NCI-H774 (cell line): ENCODE measurements at places on chromosomes 11 and 22.

DNA sequence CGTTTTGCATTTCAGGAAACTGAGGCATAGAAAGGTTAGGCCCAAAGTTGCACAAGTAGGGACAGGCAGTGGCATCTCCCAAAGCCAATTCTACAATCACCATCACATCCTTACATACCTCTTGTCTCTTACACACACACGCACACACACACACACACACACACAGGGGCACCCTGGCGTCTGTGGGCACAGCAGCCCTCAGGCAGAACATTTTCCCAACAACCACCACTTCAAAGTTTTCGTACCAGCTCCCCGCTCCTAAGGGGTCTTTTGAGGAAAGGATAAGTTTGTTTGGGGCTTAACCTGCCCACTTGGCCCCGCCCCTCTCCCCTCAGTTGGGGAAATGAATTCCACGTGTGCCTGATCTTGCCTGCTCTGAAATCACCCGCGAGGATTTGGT is 14.7 kb upstream of the LRRC32 start:
- DNase-seq: no peak

- no peak for DNase-seq
Measured at GRCh38 chr11:100546714-100547113, 140.4 kb upstream of the ARHGAP42 start.

- no peak for DNase-seq
Measured at GRCh38 chr11:269146-269890, 8.9 kb upstream of the NLRP6 start.

- DNase-seq: no peak
Measured at GRCh38 chr22:19862619-19863246, 8.1 kb upstream of the GNB1L start.

DNA sequence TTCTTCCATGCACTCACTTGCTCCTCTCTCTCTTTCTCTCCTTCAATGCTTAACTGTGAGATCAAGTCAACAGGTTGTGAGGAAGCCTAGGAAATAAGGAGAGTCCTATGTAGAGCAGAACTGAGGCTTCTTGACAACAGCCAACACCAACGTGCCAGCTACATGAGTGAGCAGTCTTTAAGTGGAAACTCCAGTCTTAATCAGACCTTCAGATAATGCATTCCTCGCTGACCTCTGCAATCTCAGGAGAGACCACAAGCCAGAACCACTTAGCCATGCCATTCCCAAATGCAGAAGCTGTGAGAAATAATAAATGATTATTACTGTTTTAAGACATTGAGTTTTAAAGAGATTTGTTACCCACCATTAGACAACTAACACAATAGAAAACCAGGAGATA is 6.1 kb upstream of the TEAD1 start:
- DNase-seq: no peak

- DNase-seq: peak; percentile 3
Measured at GRCh38 chr11:57476047-57476756, 15.9 kb downstream of the RTN4RL2 start.

DNA sequence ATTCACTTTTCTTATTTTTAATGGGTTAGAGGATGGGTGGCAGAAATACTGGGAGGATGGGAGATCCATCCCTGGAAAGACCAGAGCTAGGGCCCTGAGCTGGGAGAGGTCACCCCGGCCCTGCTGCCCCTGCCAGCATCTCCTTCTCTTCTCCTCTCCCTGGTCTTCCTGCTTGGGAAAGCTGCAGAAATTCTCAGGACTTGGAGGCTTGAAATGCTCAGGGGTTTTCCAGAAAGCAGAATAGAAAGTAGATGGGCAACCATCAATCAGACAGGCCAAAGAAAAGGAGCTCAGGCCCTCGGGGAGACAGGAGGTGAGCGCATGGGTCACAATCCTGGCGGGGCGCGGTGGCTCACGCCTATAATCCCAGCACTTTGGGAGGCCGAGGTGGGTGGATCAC is 1.5 kb downstream of the APOBEC3H start:
- no peak for DNase-seq

DNA sequence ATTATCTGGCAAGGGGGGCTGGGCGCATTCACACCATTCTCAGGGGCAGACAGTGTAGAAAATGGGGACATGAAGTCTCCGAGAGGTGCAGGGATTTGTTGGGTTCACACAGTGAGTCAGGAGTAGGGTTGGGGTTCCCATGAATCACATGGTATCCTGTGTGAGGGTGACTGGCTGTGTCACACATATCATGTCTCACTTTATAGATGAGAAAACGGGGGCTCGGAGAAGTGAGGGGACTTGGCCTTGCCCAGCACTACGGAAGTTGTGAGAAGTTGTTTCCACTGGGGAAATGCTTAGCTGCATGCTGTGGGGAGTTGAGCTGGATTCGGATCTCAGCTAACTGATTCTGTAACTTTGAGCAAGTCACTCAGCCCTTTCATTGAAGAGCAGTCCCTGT is 4.2 kb downstream of the GAL3ST3 start:
- DNase-seq: no peak

DNA sequence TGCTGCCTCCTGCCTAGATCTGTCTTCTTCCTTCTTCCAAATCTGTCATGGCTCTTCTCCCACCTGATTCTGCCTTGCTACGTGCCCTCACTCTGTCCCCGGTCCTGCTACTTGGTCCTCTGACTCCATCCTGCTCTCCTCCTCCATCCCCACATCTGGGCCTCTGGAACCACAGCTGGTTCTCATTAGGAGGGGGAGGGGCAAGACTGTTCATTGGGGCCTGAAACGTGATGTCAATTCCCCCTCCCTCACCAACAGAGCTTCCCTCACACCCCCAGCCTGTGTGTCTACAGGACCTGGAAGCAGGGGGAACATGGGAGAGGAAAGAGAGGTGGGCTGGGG is 9.1 kb downstream of the DCHS1 start:
- DNase-seq: no peak

GRCh38 chr11:72451831-72452376 is 17.6 kb upstream of the CLPB start:
- no peak for DNase-seq

- DNase-seq: no peak
Measured at GRCh38 chr11:2674658-2675131, 25.1 kb downstream of the KCNQ1OT1 start.

DNA sequence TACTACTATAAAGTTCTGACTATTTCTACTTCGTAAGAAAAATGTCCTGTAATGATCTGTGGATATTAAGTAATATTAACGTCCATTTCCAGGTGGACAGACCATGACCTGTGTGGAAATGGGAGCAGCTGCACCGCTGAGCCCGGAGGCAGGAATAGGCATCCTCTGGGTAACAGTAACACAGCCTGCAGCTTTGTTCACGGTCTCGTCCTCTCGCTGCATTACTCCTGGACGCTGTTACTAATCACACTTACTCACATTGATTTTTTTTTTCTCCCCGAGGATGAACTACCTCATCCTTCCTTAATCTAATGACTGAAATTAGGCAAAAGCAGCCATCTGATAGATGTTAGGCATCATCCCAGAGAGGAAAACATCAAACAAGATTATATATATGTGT is 345.7 kb upstream of the NARS2 start:
- DNase-seq: no peak

DNA sequence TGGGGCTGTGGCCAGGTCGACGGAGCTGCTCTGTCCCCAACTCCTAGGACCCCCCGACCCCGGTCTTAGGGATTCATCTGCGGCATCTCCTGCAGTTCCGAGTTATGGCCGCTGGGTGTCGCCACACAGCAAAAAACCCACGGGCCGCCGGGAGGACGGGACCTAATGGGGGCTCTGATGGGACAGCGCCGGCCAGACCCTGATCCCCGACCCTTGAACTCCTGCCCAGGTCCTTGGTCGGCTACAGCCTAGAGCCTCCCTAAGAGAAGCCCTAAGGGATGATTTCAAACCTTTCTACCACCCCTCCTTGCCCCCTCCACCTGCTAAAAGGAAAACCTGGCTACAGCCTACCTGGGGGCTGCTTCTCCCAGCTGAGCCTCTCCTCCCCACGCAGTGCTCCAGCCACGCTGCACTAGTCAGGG is 30.8 kb upstream of the LRRC10B start:
- peak; percentile 27 for DNase-seq

DNA sequence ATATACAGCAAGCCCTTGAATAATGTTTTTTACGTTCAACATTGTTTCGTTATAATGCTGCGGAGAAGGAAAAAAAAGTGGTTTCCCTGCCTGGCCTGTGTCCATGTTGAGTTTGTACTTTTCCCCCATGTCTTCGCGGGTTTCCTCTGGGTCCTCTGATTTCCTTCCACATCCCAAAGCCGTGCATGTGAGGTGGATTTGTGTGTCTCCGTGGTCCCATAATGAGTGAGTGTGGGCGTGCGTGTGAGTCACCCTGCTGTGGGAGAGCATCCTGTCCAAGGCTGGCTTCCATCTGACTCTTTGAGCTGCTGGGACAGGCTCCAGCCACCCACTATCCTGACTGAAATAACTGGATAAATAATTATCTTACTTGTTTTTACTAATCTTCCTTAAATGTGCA is 29.6 kb upstream of the SNX19 start:
- no peak for DNase-seq

DNA sequence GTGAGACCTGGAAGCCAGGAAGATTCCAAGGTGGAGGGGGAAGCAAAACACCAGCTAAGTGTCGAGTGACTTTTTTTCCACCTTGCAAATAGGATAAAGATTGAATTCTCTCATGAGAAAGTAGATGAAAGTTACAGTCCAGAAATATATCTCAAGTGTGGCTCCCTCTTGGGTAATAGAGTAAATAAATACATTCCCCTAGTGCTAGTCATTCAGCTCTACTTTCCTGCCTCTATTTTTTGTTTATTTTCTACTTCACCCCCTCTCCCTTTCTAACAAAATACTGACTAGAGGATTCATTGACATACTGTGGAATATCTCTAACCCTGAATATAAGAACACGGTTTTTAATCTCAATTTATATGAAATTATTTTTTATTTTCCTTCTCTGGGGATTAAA is 19.2 kb upstream of the OOSP4B start:
- DNase-seq: no peak

DNA sequence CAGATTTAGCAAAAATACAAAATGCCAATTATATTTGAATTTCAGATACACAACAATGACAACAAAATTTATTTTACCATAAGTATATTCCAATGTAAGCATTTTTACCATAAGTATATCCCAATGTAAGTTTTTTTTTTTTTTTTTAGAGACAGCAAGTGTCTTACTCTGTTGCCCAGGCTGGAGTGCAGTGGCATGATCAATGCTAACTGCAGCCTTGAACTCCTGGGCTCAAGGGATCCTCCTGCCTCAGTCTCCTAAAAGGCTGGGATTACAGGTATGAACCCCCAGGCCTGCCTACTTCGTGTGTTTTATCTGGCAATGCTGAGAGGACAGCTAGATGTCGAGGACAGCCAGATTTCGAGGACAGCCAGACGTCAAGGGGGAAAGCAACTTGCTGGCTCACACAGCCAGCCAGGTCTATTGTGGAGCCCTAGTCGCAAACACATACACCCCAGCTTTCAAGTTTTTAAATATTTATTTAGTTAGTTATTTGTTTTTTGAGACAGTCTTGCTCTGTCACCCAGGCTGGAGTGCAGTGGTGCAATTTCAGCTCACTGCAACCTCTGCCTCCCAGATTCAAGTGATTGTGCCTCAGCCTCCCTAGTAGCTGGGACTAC is 1.1 kb upstream of the SERPING1 start:
- no peak for DNase-seq

DNA sequence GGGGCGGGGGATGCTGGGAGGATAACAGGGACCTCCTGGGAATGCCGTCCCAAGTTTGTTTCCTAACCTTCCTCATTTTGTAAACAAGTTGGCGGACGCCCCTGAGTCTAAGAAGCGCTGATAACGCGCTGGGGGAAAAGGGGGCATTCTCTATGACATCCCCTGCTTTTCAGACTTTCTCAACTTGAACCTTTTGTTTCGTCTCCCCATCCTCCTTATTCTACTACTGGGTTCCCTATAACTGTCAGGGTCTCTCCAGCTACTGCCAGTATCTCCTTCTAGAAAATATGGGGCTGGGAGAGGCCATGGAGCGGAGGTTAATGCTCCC is 654 bp downstream of the TMEM86A start:
- no peak for DNase-seq

DNA sequence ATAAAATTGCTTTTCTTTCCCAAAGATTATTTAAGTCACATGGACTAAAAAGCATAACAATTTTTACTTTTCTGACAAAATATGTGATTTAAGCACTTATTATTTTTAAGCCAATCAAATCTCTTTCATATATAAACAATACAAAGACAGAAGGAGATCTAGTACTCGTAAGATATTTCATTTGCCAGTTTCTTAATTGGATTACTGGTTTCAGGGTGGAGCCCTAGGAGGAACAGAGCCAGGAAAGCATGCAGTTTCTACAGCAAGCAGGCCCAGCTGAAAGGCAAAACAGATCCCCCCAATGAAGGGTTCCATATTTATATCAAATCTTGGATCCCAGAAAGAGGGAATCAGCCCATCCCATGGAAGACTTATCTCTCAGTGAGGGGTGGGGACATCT is 177.0 kb downstream of the KIF18A start:
- DNase-seq: no peak

DNA sequence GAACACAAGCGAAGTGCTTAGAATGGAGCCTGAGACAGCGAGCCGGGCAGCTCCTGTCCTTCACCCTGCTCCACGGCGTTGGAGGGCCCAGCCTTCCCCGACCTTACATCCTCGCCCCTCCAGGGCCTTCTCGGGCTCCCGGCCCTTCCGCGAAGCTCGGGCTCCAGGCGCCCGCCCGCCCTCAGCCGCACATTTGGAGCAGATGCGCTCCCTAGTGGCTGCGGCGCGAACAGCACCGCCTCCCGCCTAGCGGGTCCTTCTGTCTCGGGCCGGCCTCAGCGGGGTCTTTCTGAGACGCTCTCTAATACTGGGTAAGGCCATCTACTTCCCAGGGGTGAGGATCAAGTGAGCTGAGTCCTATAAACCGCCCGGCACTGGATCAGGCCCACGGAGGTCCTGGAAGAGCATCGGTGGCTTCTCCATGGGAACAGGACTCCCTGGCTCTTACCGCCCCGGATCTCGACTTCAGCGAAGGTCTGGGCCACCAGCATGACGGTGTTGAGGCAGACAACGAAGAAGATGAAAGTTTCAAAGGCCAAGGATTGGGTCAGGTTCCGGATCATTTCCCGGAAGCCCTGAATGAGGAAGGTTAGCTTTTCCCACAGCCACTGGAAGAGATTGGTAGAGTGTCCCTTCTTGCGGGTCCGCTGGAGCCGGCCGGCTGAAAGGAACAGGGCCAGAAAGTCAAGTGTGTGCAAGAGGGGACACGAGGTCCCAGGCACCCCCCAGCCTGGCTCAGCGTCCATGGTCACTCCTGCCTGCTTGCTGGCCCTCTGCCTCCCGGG is 3.7 kb downstream of the CATSPER1 start:
- peak; percentile 66 for DNase-seq

GRCh38 chr11:9784602-9785315 is 120.9 kb downstream of the SWAP70 start:
- DNase-seq: no peak
